Endothelial cell of umbilical vein (primary cell): ENCODE measurements at places on chromosomes 13 and 19. TPM values are rescaled to one million over a fixed set of nuclear protein-coding genes. Genes with fewer than 3 reads are reported as not detected.

DNA sequence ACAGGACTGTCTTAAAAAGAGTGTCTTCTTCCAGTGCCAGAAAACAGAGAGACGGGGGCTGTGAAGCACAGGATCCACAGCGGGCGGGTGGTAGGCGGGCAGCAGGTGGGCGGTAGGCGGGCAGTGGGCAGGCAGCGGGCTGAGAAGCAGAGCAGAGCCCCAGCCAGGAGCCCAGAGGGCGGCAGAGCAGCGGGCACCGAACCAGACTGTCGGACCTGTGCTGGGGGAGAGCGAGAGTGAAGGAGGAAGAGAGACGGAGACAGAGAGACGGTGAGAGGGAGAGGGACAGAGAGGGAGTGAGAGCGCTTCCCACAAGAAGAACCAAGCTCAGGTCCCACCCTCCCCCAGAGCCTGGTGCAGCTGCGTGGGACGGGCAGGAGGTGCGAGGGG, 30.3 kb downstream of the RASA3 start:
- DNase-seq: no peak

DNA sequence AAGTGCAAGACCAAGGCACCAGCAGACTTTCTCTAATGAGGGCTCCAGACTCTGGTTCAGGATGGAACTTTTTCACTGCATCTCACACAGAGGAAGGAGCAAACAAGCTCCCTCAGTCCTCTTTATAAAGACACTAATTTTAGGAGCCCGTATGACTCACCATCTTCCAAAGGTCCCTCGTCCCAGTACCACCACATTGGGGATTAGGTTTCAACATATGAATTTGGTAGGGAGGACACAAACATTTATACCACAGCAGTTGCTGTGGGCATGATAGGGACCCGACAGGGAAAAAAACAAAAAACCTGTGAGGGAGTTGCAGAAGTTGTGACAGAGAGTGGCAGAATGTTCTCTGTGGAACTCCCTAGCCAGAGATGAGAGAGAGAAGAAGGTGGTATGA, 6.5 kb upstream of the CNMD start:
- DNase-seq: no peak

GRCh38 chr13:74000876-74001275, 133.3 kb downstream of the KLF12 start:
- no peak for DNase-seq

DNA sequence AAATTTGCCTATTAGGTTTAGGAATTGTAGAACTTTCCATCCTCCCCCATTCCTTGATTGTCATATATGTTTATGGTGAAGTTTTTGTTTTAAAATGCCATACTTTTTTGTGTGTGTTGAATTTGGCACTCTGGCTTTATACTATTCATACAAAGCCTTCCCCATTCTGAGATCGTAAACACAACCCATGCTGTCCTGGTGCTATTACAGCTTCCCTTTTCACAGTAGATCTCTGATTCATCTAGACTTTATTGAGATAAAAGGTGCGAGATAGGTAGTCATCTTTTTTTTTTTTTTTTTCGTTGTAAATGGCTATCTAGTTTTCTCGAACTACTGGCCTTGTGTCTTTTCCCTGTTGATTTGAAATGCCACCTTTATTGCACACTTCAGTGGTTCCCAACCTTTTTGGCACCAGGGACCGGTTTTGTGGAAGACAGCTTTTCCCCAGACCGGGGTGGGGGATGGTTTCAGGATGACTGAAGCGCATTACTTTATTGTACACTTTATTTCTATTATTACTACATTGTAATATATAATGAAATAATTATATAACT, 94.6 kb downstream of the LRCH1 start:
- no peak for DNase-seq

DNA sequence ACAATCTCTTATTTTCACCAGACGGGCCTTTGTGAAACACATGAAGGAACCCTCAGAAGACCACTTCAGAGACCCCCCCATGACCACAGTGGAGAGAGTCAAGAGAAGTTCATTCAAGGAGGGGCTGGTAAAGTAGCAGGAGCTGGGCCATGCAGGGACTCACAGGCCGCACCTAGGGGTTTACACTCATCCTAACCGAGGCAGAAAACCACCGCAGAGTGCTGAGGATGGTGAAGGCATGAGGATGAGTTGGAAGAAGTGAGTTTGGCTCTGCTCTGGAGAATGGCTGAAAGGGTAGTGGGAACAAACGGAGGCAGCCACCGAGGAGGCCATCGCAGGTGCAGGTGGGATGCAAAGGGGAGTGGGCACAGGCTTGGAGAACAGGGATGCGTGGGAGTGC, 1046.9 kb downstream of the UQCRFS1 start:
- no peak for DNase-seq

Gene ZNF667
- polyA plus RNA-seq: 0.29 and 0.35 TPM in 2 replicates

Gene ZNF382
- 1.4 and 1.8 TPM in 2 replicates for polyA plus RNA-seq

DNA sequence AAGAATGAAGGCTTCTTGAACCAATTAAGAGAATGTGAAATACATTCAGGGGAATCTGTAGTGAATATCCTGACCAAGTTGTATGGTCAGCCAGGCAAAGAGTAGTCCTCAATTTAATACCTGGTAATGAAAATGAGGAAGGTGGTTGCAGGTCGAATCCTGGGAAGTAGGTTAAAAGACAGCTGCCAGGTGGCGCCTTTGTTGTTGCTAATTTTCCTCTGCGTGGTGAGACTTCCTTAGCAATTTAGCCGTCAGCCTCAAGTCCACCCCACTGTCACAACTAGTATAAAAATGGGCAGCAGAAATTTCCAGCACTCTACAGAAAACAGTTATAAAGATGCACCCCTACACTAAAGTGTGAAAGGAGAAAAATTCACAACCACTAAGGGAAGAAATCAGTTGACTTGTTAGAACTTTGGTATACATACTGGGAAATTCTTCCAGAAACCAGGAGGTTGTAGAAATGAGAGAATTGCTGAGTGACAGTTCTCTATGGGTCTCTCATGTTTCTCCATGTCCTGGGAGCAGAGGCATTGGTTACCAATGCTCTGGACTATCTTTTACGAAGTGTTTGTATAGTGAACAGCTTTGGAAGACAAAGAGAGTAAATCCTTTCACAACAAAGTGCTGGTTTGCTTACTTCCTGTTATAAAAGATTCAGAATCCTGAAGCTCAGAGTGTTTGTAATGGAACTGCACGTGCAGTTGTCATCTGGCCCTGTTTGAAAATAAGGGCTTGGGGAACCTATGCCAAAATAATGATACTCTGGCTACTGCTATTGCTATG, 235.9 kb downstream of the NHLRC3 start:
- peak; percentile 17 for DNase-seq

- DNase-seq: no peak
Measured at GRCh38 chr13:71580614-71581013, 286.4 kb downstream of the DACH1 start.

DNA sequence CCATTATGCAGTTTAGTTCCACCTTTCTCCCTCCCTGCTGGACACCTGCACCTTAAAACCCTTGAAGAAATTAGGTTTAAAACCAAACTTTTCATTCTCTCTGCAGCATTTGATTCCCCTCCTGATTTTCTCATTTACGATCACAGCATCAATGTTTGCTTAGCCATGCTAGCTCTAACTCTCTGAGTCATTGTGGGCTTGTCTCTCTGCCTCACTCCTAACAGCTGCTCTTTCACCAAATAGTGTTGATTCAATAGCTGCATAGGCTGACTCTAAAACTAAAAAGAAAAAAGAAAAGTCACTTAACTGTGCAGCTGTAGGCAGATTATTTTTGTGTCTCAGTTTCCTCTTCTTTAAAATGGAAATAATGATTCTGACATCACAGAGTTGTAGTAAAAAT, 1124.9 kb downstream of the DIAPH3 start:
- DNase-seq: no peak

Gene TSHZ3
- polyA plus RNA-seq: 0.97 and 1.2 TPM in 2 replicates

Gene SIGLEC5
- not detected in 2 replicates for polyA plus RNA-seq

GRCh38 chr13:36360903-36361302, 14.7 kb upstream of the SPART start:
- DNase-seq: no peak

Gene APOC4
- not detected in 2 replicates for polyA plus RNA-seq

- DNase-seq: no peak
Measured at GRCh38 chr19:51103926-51104341, 4.3 kb downstream of the CTU1 start.

DNA sequence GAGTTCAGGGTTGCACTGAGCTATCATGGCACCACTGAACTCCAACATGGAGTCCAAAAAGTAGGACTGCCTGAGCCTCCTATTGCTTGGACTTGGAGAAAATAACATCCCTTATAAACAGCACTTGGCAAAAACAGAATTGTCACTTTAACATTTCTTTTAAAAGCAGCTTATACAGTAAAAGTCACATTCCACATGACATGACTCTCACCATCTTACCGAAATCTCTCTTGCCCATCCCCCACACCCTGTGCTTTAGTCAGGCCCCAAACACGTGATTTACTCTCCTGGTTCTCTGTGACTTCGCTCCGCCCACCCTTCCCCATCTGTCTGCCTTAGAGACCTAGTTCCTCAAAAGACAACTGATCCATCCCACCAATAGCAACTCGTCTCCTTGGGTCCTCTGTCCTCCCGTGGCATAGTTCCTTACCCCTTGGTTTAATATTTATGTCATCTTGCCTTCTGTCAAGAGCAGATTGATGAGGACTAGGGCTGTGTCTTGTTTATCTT, 4.6 kb downstream of the SAFB start:
- no peak for DNase-seq

- DNase-seq: no peak
Measured at GRCh38 chr13:80336776-80337287, 4.1 kb downstream of the SPRY2 start.

- DNase-seq: peak; percentile 49
Measured at GRCh38 chr19:45716359-45717130, 14.2 kb downstream of the FBXO46 start.

DNA sequence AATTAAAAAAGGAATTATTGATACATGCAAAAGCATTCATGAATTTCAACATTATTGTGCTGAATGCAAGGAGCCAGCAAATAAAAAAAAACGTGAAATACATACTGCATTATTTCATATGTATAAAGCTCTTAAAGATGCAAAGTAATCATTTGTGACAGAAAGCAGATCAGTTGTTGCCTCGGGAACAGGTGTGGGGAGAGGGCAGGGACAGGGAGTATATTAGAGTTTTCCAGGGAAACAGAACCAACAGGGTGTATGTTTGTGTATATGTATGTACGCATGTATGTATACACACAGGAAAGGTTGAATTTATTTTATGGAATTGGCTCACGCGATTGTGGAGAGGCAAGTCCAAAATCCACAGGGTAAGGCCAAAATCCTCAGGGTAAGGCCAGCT, 502.9 kb upstream of the ARGLU1 start:
- DNase-seq: no peak

DNA sequence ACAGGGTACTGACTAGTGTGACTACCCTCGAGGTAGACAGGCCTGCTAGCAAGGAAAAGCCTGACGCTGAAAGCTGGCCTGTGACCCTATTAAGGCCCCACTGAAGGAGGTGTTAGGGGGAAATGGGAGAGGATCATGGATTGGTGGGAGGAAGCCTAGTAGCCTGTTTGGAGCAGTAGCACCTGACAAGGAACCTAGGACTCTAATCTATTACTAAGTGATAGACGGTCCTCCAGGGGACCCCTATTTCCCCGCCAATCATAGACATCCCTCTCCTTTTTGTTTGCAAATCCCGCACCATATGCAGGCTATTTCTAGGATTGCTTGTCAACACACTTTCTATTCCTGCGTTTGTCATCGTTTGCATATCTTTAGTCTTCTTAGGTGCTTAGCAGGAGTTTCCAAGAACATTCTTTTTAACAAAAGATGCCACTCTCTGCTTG, 1338.8 kb upstream of the MIR17HG start:
- no peak for DNase-seq
